HS-27A (cell line): ENCODE measurements at places on chromosomes 6 and 20.

GRCh38 chr20:62063315-62063980, 2.2 kb downstream of the TAF4 start:
- DNase-seq: no peak

DNA sequence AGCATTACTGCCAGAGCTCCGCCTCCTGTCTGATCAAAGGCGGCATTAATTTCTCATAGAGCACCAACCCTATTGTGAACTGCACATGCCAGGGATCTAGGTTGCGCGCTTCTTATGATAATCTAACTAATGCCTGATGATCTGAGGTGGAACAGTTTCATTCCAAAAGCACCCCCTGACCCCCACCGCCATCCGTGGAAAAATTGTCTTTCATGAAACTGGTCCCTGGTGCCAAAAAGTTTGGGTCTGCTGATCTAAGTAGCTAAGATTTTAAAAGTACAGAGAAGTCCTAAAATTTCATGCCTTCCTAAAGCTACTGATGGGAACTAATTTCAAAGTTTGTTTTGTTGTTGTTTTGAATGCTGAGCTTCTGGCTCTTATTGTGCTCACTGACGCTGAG, 281.6 kb downstream of the PRL start:
- no peak for DNase-seq

DNA sequence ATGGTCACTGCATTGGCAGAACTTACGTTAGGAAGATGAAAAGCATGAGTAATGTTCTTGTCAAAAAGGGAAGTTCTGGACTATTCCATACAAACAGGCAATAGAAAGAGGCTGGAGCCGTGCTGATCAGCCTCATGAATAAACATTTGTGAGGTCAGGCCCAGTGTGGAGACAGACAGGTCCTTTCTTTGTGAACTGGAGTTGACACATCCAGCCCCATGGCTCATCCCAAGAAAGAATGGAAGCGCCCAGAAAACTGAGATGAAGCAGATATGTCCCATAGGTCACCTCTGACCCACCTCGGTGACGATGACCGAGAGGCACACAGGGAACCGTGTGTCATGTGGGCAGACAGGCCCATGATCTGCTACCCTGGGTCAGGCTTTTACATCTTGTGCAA, 276.0 kb upstream of the SGK1 start:
- DNase-seq: no peak

DNA sequence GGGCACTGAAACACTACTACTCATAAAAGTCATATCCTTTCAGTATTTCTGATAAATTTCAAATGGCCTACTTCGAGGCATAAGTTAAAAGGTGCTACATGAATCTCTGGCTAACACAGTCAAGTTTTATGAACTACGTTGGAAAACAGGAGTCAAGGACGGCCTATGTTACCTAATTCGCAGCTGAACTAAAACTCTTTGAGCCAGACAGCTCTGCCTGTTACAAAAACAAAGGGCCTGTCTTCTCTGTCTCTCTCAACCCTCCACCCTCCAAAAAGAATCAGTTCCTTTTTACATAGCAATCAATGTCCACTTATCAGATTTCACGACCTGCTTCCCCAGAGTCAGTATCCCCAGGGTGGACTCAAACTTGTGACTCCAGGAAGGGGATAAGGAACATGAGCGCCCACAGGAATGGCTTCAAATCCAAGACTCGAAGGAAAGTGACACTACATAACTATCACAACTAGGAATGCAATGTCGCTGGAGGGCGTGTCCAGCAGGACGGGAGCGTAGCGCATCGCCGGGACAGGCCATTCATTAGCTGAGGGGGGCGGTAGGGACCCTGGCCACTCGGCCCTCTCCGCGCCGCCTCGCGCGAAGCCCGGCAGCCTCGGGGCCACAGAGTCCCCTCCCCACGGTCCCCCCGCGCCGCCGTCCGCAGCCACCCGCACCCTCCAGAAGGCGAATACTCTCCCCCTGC, 591 bp downstream of the IBTK start:
- no peak for DNase-seq

GRCh38 chr20:62232194-62232593, 6.1 kb upstream of the OSBPL2 start:
- DNase-seq: no peak

GRCh38 chr6:2782356-2782708, 17.1 kb downstream of the WRNIP1 start:
- no peak for DNase-seq

DNA sequence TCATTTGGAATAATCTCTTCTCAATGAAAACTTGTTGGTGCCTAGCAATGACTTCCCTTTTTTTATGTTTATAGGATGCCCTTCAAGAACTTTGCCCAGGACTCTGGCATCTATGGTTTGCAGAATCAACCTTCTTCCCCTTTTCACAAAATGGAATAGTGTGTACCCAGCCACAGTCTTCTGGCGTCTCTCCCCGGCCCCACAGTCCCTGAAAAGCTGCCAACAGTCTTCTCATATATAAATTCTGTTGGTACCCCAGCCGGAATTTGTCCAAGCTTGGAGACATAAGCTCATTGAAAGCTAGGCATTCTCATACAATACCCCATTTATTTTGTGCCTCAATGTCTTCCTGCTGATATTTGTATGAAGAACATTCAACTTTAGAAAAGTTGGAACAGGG, 26.4 kb upstream of the MCM3 start:
- DNase-seq: no peak

DNA sequence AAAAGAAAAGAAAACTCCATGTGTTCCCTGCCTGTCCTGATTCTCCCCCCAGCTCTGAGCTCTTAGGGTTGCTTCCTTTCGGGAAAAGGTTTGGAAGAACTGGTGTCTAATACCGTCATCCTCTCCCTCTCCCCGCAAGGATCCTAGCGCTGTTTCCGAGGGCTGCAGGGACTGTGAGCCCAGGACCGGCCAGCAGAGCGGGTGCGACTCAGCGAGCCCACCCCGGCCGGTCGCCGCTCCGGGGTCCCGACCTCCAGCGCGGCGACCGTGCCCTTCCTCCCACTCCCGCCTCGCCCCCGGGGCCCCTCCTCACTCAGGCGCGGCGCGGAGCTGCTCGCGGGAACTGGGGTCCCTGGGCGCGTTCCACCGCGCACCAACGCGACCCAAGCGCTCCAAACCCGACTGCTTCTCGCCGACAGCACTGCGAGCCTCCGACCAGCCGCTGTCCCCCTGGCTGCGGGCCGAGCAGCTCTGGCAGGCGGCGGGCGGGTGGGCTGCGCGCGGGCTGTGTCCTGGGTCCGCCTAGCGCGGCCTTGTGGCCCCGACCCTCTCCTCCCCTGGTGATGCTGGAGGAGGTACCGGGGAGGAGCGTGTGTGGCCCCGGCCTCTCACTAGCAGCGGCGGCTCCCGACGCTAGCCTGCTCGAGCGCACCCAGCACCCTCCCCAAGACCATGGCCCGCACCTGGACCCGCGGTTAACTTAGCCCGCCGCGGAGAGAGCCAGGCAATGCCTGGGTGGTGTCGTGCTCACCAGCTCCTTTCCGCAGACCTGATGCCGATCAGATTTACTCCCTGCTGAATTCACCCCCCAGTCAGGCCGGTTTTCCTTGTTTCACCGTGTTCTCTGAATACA, at the start of gene PLA2G7:
PLA2G7 (minus strand) TSS at position 509 of the 853 bp plus-strand sequence. CDS start 12,484 bp downstream, outside the sequence.
- DNase-seq: no peak

GRCh38 chr6:99467509-99468106, 42.5 kb upstream of the PNISR start:
- DNase-seq: no peak

GRCh38 chr6:28865401-28866204, 58.2 kb downstream of the TRIM27 start:
- DNase-seq: no peak

GRCh38 chr20:60362531-60362930, 404.3 kb downstream of the CDH26 start:
- DNase-seq: no peak

GRCh38 chr6:170019818-170020583, 268.6 kb downstream of the ERMARD start:
- DNase-seq: no peak

- DNase-seq: no peak
These were observed 68.6 kb downstream of the PTPN1 start for GRCh38 chr20:50578778-50579165.

- no peak for DNase-seq
These were observed 237.1 kb upstream of the OPRM1 start for GRCh38 chr6:153801917-153802316.

DNA sequence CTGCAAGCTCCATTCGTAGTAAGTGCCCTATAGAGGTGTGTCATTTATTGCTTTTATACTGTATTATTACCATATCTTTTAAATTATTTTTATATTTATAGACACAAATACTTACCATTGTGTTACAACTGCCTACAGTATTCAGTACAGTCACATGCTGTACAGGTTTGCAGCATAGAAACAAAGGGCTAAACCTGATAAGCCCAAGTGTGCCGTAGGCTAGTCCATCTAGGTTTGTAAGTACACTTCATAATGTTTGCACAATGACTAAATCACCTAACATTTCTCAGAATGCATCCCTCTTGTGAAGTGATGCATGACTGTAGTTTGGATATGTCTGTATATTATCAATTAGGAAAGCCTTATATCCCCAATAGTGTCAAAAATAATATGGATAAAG, 122.8 kb downstream of the CLVS2 start:
- DNase-seq: no peak

GRCh38 chr6:102051720-102052119, 658.2 kb downstream of the GRIK2 start:
- DNase-seq: no peak

DNA sequence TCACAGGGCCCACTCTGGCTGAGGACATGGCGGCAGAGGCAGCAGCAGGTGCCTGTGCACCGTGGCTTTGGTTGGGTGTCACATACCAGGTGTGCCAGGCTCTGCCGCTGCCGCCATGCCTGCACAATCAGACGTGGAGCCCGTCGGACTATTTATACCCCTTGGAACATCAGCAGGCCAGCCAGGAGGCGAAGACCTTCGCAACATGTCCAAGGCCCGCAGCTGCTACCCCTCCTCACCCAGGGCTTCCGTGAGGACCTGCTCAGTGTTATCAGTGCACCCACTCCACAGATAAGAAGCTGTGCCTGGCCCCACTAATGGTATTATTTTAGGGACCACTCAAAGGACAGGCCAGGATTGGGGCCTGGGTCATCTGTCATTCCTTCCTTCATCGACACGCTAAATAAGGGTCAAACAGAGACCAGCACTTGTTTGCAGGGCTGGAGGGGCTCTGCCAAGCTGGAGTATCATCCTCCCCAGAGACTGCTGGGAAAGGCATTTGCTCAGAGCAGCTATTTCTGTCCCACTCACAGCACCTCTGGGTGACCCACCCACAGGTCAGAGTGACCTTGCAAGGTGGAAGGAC, 109.2 kb downstream of the BMP7 start:
- no peak for DNase-seq

GRCh38 chr20:51128198-51128597, 105.3 kb upstream of the KCNG1 start:
- DNase-seq: peak; percentile 15

- DNase-seq: peak; percentile 33
These were observed 43.2 kb downstream of the PREP start for GRCh38 chr6:105359419-105360370.

GRCh38 chr20:45060294-45060693, 40.6 kb downstream of the KCNS1 start:
- no peak for DNase-seq

DNA sequence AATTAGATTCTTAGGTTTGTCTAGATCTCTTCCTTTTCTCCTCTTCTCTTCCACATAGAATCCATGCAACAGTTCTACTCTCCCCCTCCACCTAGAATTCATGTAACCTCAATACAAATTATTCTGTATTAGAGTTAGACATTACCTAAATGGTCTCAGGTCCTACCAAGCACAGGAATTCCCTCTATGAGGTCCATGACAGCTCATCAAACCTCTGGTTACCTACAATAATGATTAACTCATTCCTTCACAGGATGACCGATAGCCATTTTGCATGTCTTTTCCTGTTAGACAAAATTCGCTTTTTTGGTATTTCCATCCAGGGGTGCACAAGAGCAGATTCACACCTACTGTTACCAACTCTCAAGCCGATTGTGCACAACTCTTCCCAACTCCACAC, 27.4 kb upstream of the BMP2 start:
- DNase-seq: no peak

DNA sequence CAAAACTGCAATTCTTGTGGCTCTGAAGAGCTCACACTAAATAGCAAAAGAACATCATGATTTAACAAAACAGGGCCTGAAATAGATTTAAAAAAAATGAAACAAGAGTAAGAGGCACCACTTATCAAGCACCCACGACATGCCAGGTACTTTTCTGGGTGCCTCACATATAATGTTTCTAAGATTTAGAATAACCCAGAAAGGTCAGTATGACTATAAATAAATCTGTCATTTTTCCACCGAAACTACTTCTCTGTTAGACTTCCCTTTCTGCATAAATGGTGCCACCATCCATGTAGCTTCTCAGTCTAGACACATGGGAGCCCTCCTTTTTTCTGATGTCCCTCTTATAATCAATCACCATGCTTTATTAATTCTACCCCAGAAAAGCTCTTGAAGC, 652.4 kb upstream of the CHD6 start:
- DNase-seq: no peak

DNA sequence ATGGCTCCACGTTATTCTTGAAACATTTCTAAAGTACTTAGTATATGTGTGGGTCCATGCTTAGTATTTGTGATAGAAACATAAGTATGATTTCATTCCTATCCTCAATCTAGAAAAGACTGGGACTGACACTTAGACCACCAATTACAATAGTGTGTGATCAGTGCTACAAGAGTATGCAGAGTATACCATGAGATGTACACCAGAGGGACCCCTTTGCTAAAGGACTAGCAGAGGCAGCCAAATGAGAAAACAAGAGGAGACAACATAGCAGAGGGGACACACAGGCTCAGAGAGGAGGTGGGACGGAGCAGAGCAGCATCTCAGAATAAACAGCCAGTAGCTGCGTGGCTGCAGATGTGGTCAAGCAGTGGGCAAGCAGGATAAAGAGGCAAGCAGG, 21.0 kb downstream of the RMND1 start:
- no peak for DNase-seq

DNA sequence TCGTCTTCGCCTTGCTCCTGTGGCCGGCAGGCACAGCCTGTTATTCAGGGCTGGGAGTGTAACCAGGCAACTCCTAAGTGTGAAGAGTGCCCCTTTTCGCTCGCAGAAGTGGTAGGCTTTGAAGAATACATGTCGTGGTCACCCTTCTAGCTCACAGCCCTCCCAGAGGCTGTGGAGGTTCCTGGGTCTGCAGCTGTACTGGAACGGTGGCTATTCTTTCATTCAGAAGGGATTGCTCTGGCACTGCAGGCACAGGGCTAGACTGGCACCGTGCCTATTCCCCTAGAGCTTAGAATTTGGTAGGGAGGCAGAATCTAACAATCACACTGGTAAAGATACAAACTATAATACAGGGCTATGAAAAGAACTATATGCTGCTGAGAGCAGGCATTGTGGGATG, 1.1 kb upstream of the SRSF12 start:
- no peak for DNase-seq

- no peak for DNase-seq
These were observed 8.9 kb upstream of the PTPRT start for GRCh38 chr20:43198607-43199006.

- no peak for DNase-seq
These were observed 32.0 kb upstream of the POPDC3 start for GRCh38 chr6:105211831-105212230.

- DNase-seq: no peak
These were observed 2.9 kb upstream of the TFB1M start for GRCh38 chr6:155317186-155317585.
